ENCODE measurements at places on chromosomes 1 and 21.

DNA sequence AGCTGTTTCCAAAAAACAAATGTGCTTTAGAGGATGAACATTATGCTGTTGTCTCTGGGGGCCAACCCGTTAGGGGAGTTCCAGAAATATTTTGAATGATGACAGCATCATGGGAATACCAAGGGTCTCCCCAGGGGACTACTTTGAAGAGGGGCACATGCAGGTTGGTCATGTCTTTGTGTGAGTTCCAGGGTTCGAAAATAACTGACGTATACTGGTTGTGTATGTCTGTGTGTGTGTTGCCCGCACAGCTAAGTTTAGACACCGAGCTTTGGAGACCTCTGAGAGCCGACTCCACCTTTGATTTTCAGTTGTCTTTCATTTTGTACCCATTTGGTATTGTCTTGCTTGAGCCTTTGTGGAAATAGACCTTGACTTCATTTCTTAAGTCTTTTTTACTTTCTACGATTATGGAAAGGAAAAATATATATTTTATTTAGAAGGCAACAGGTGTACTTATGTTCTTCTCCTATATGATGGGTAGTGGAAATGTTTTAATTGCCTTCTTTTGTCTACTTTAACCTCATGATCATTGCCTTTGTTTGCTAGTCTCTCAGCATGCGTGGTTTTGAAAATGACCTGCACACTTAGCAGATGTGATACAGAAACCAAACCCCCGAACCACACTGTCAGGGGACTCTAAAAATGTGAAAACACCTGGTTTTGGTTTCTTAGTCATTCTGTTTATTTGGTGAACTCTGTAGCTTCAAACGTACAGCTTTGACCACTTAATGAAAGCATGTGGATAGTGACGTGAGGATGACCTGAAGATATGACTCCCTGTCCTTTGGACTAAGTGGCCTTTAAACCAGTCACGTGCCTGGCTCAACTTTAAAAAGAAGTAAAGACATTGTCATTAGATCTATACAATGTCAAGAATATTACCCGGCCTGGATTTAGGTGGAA, 56.5 kb downstream of the GALNT2 start:
- no peak for DNase-seq

DNA sequence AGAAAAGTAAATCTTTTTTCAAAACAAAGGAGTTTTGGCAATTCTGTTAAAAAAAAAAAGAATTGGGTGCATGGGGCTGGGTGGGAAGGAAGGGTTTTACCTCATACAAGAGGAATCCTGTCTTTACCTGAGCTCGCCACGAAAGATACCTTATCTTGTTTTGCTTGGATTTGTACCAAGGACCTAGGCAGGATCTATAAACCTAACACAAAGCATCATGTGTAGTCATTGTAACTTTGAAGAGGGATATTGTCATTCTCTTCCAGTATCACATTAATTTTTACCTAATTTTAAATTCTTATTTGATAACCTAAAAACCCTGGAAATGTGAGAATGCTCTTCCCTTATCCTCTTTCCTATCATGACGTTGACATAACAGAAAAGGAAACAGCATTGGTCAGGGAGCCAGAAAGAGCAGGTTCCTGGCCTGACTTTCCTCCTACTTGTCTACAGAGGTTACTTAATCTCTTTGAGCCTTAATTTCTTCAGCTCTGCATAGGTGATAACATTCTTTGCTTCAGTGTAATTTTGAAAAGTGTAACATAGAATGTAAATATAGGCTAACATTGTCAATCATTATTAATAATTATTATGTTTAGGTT, 4.0 kb upstream of the LAMC1 start:
- DNase-seq, result no peak

- DNase-seq, result no peak
Observed at GRCh38 chr21:37028570-37028969, 22.1 kb downstream of the RIPPLY3 start.

DNA sequence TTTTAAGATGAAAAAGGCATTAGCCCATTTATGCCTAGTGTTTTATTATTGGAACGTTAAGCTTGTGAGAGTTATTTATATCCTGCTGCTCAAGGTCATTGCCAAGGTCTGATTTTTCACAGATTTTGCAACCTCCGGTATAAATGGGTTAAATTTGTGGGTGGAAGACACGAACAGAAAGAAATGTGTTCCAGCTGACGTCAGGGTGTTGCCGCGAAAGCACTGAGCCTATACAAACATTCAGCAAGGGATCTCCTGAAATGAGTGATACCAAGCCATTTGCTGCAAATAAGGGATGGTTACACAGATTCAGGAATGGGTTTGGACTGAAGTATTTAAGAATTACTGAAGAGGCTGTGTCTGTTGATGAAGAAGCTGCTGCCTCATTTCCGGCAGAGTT, 32.2 kb downstream of the TMED5 start:
- DNase-seq, result no peak

DNA sequence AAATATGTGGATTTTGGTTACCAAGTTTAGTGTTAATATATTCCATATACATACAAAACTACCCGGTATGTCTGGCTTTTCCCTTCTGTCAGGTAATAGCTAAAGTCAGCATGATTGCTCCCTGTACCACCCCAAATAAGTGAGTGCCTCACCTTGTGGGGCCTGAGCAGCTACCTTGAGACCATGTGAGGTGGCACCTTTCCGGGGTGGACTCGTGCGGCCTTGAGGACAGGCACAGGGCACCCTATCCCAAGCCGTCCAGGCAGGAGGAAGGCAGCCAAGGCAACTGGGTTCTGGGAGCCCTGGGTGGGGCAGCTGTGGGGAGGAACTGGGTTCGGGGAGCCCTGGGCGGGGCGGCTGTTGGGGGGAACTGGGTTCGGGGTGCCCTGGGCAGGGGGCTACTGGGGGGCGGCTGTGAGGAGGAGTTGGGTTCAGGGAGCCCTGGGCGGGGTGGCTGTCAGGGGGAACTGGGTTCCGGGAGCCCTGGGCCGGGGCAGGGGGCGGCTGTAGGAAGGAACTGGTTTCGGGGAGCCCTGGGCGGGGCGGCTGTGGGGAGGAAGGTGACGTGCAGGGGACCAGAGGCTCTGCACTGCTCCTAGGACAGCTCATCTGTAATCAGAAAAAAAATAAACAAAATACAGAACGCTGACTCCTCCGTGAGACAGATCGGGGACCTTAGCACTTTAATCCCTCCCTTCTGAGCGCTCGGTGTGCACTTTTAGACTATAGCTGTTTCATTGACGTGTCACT, 63.3 kb downstream of the POFUT2 start:
- peak; percentile 65 for DNase-seq

GRCh38 chr21:41360072-41360821, 1.6 kb upstream of the MX2 start:
- no peak for DNase-seq

- DNase-seq, result no peak
Observed at GRCh38 chr1:214401666-214402065, 120.7 kb downstream of the SMYD2 start.

GRCh38 chr1:236388332-236388731, 5.8 kb upstream of the EDARADD start:
- DNase-seq, result no peak

Data from effector memory CD4-positive, alpha-beta T cell (primary cell).